Large intestine (tissue), 12 donors: ENCODE measurements at places on chromosomes 6 and 20. TPM values are rescaled to one million over a fixed set of nuclear protein-coding genes. Genes with fewer than 3 reads are reported as not detected.

DNA sequence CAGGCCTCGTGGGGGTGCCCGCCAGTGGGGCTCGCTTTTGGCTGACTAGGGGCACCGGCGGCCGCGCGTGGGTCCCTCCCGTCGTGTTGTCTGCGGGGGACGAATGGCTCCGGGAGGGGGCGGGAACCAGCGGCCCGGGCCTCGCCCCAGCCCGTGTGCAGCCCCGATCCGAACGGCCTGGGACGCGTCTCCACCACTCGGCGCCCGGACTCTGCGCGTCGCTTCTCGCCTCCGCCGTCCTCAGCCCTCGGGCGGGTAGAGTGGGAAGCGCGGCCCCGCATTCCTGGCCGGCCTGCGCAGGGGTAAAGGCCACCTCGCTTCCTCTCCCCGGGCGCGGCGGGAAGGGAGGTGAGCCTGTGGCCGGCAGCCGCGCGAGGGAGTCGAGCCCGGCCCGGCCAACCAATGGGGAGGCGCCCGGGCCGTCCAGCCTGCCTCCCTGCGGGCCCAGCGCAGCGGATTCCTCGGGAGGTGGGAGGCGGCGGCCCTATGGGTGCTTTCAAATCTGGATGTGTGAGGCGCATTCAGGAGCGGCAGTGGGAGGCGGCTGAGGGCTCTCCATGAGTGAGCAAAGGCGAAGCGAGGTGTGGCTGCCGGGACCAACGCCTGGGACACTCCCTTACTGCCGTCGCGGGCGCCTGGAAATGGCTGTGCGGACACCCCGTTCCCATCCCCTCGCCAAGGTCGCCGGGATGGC, 1.1 kb upstream of the ZBTB46 start:
- no peak for DNase-seq

GJA10 gene
- polyA plus RNA-seq: not detected

- DNase-seq: no peak
Observed at GRCh38 chr20:10660661-10661060, 13.1 kb downstream of the JAG1 start.

PRICKLE4 gene
- polyA plus RNA-seq: 3.7 TPM

DNA sequence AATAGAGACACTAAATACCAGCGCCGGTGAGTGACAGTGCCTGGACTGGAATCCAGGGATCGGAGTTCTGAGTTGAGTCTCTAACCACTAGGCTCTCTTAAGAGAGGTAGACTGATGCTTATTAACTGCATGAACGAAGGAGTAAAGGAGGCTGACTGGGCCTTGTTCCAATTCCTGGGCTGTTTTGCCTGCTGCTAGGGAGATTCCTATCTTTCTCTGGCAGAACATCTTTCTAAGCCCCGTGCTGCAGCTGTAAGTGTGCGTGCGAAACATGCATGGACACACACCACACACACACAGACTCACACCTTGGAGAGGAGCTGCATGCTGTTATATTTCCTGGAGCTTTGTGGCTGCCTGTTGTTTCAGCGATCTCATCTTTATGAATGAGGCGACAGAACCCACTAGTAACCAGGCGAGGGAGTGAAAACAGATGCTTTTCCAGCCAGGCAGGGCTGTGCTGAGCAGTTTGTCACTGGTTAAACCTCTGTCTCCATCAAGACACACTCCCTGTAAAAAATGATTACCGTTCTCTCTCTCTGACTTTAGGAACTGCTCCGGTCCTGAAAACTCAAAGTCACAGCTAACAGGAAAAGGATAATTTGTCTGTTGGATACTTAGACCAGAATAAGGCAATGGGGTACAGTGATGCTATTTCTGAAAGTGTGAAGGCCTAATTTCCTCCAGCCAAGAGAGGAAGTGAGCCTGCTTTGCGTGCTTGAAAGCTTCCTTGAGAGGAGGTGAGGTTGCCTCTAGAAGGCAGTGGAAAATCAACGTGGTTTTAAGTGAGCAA, 157.4 kb upstream of the ZNF217 start:
- DNase-seq: no peak

- no peak for DNase-seq
Observed at GRCh38 chr20:18662279-18663040, 74.6 kb downstream of the DTD1 start.

DNA sequence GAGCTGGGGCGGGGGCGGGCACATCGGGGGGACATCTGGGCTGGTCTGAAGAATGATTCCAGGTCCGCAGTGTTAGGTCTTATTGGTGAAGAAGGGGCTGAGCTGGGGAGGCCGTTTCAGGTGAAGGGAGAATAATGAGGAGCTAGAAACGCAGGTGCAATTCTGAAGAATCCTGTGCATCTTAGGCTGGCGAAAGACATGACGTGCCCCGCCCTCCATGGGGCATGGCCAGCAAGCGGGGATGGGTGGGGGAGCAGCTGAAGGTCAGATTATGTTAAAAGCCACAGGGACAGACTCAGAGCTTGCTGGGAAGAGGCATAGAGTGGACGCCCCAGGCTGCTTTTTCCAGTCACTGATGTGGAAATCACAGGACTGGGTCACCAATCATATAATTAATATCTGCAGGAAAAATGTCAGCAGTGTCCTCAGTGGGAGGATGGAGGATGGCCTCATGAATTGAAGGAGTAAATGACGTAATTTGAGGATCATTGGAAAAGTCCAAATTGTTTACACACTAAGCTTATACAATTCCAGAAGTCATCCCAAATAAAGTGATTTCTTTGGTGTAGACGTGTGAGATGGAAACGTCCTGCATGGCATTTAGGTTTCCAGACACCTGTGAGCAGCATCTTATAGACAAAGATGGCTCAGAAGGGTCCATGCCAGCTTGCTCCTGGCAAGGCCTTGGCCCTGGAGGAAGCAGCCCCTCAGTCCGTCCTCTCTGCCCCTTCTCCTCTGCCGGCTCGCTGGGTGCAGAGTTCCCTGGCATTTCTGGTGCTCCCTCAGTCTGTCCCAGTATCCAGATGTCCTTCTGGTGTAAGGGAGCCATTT, 109.6 kb upstream of the FRMD1 start:
- no peak for DNase-seq

PSMB8 gene
- 47.3 TPM for polyA plus RNA-seq

ZNF334 gene
- 29.6 TPM for polyA plus RNA-seq

DNA sequence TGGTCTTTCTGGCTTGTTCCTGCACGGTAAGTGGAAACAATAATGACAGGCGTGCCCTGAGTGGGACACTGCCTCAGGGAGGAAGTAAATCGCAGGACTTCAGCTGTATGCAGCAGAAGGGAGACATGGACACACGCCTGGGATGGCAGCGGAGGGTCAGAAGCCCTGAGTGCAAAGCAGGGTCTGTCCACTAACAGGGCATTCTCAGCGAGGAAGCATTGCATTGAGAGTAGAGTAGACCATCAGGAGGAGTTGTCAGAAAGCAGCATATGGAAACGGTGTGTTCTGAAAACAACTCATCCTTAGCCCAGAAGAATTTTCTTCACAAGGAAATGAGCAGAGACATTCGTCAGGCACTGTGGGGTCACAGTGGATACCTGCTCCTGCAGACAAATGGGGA, 134.0 kb downstream of the SYNDIG1 start:
- DNase-seq: no peak

DNA sequence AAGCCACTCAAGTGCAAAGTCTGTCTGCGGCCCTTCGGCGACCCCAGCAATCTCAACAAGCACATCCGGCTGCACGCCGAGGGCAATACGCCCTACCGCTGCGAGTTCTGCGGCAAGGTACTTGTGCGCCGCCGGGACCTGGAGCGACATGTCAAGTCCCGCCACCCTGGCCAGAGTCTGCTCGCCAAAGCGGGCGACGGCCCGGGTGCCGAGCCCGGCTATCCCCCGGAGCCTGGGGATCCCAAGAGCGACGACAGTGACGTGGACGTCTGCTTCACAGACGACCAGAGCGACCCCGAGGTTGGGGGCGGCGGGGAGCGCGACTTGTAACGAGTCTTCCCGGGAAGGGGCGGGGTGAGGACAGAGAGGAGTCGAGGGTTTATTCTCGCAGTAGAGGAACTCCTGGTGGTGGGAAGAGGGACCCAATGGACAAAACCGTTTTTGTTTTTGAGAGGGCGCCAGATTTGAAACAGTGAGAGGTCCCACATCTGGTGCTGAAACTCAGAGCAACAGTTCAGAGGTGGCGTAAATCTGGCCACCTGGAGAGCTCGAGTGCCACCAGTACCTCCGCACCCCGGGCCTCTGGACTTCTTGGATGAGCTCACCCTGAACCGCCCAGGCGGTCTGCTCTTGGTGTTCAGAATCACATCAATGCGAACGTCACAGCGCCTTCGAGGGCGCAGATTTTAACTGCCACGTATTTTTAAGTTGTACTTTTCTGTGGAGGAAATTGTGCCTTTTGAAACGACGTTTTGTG, 8.0 kb downstream of the PRDM13 start:
- no peak for DNase-seq

TFAP2C gene
- 0.06 TPM for polyA plus RNA-seq

DNA sequence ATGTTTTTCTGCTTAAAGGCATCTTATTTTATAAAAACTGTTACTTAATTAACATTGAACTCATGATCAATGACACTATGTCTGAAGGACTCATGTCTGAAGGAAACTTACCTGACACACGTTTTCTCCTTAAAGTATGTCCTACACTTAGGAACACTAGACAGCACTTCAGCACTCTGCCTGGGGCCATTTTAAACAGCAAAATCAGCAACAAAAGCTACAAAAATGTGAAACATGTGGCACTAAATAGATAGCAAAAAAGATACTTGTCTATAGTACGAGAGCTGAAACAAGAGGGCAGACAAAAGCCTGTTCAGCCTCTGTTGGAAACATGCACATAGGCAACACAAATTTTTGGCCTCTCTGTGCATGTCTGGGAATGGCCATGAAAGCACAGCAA, 93.5 kb upstream of the TMEM30A start:
- no peak for DNase-seq

FOXF2 gene
- 25.0 TPM for polyA plus RNA-seq

LRRN4 gene
- polyA plus RNA-seq: 6.3 TPM

PRSS16 gene
- polyA plus RNA-seq: 7.9 TPM

ISM1 gene
- 0.81 TPM for polyA plus RNA-seq

DNA sequence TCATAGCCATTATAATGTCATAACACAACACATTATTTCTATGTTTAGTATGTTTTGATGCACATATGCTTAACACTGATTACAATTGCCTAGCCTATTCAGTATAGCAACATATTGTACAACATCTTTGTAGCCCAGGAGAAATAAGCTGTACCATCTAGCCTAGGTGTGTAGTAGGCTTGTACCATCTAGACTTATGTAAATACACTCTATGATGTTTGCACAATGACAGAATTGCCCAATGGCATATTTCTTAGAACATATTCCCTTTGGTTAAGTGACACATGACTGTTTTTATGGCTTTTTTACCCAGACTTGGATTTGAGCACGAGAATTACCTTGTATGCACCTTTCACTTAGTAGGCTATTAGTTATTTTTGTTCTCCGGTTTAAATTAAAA, 64.5 kb upstream of the HIVEP1 start:
- DNase-seq: peak; percentile 87

TTPAL gene
- polyA plus RNA-seq: 10.0 TPM

GRCh38 chr6:128018821-128019220, 118.0 kb upstream of the THEMIS start:
- DNase-seq: no peak

DNA sequence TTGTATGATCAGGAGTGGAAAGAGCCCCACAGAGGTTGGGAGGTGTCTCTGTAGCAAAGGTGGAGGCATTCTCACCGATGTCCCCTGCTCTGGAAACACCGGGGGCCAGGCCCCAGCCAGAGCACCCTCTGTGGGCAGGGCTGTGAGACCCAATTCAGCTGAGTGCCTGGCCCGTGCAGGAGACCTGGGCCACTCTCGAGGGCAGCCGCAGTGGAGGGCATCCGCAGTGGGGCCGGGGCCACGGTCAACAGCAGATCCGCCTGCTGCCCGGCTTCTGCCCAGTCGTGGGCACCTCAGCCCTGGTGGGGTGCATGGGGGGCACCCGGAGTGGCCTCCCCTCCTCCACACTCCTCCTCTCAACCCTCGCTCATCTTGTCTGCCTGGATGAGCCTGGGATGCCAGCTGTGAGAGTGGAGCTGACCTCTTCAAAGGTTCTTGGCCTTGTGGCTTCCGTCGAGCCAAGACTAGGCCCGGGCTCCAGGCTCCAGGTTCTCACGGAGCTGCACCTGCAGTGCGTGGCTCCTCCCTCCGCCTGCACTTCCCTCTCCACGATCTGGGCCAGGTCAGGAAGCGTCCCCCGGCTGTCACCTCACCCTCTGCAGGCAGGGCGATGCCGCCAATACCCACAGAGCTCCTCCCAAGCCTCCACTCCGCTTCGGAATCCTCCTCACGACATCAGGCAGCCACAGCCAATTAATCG, 134.8 kb downstream of the TAF4 start:
- DNase-seq: no peak

DNA sequence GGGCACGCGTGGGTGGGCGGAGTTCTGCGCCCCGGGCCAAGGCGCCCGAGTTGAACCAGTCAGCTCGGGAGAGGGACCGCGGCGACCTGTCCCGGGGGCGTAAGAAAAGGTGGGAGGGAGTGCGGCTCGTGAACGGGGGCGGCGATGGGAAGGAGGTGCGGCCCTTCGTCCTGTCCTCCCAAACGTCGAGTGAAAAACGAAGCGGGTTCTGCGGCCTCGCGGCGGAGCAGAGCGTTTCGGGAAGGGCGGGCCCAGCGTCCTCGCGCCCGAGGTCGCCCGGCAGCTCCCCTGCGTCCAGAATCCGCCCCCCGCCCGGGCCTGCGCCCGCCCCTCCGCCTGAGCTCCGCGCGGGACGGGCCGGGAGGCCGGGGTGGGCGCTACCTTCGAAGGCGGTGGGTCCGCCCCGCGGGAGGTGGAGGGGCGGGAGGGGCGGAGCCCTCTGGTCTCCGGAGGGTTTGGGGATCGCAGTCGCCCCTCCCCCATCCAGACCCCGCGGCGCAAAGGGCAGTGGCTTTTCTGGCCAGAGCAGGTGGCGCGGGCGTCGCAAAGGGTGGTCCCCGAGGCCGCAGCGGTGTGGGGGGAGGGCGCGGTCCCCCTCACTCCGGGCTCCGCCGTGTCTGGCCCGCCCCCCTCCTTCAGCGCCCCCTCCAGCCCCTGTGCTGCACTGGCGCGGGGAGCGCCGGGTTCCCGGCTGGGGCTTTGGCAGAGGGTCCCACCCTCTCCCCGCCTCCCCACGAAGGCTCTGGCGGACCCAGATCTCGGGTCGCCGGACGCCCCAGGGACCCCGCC, 838 bp downstream of the STMN3 start:
- no peak for DNase-seq

ZGPAT gene
- polyA plus RNA-seq: 20.1 TPM

DACT2 gene
- 6.4 TPM for polyA plus RNA-seq

DNA sequence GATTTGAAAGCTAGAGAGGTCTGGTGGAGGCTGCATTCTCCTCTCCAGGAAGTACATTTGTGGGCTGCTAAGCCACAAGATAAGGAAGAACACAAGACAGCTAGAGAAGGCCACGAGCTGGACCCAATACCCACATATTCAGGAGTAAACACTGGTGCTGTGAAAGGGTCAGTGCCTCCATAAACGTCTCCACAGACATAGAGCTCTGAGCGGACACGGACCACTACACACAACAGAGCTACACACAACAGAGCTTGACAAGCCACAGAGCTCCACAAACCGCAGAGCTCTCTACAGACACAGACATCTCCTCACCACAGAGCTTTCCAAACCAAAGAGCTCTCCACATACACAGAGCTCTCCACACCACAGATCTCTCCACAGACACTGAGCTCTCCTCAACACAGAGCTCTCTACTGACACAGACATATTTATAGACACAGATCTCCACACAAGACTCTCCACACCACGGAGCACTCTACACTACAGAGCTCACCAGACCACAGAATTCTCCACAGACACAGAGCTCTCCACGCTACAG, 51.9 kb downstream of the ERMARD start:
- DNase-seq: no peak

GRCh38 chr20:35517125-35517524, 12.3 kb downstream of the C20orf173 start:
- no peak for DNase-seq

- DNase-seq: no peak
Observed at GRCh38 chr6:170088582-170088955, 202.3 kb downstream of the DLL1 start.
